GM10248 (cell line): ENCODE measurements at places on chromosomes 12 and 14.

DNA sequence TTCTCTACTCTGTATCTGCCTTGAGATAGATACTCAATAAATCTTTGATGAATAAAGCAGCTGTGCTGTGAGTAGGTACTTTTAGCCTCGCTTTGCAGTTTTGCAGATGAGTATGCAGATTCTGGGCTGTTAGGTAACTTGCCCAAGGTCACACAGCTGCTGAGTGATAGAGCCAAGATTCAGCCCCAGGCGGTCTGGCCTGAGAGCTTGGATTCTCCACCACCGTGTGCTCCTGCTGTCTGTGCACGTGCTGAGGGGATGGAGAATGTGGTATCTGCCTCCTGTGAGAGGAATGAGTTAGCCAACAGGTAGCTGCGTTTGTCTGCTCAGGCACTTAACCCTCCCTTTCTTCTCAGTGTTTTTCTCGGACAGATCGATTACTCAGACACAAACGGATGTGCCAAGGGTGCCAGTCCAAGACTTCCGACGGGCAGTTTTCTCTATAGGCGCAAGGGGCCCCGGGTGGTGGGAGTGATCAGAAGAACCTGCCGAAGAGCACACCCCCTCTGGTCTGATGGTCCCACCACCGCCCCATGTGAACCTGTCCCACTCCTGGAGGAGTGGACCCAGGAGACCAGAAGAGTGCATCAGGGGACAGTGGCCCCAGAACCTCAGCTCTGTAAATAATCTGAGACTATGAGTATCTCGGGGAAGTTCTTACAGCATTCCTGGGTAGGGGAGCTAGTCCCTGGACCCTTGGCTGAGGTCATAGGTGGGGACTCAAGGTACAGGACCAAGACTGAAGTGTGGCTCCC, 6.6 kb upstream of the CSAD start:
- DNase-seq = no peak

DNA sequence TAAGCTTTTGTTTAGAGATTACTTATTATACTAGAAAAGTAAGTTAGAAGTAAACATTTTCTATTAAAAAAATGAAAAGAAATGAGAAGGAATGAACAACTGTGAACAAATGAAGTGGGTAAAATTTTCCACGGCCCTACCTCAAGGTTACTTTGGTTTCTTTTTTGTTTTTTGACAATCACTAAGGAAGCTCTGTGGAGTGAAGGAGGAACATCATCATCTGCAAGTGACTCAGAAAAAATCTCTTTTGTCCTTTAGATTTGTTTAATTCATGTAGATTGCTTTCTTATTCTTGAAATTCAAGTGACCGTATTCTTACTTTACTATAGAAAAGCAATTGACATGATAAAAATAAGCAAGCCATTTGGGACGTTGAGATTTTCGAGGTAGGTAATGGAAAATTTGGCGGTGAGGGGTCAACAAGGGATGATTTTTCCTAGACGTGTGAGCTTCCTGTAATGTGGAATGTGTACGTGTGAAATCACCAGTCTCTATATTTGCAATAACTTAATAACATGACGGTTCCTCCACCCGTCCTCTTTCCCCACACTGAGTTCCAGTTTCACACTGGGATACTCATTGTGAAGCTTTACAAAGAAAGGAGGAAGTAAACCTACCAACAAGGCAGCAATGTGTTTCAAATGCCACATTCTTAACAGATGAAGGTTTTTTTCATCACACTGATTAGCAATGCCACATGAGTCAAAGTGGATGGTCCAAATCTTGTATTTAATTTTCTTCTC, 62.3 kb upstream of the EGLN3 start:
- peak; percentile 64 for DNase-seq

GRCh38 chr14:33414041-33414440, 475.4 kb downstream of the NPAS3 start:
- DNase-seq = peak; percentile 3

DNA sequence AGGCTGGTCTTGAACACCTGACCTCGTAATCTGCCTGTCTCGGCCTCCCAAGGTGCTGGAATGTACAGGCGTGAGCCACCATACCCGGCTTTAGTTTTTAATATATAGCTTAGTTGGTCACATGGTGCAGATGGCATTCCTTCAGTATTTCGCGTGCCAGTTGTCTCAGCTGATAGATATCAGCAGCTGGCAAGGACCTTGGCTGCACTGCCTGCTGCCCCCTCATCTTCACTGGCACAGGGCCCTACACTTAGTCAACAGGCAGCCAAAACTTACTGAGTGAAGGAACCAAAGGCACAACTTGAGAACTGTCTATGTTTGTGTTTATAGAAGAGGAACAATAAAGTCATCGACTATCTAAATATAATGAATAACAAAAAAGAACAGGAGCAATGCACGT, 31.0 kb downstream of the EID3 start:
- DNase-seq = no peak

- peak; percentile 37 for DNase-seq
Measured at GRCh38 chr12:108712165-108712924, 19.0 kb downstream of the CORO1C start.

DNA sequence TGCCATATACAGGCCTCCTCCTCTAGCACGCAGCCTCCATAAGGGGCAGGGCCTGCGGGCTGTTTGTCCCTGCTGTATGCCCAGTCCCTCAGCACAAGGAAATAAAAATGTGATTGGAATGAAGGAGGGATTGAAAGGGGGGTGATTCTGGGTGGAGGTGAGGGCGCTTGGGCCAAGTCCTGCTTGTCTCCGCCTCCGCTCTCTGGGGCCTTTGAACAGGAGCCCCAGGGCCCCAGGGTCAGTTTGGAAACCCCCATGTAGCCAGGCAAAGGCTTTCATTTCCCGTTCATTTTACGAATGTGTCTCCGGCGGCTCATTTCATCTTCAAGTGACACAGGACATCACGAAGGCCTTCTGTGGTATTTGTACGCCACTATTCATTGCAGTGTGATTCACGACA, 4.5 kb upstream of the CACNA2D4 start:
- no peak for DNase-seq

- no peak for DNase-seq
Measured at GRCh38 chr12:82818271-82819035, 131.7 kb downstream of the TMTC2 start.

DNA sequence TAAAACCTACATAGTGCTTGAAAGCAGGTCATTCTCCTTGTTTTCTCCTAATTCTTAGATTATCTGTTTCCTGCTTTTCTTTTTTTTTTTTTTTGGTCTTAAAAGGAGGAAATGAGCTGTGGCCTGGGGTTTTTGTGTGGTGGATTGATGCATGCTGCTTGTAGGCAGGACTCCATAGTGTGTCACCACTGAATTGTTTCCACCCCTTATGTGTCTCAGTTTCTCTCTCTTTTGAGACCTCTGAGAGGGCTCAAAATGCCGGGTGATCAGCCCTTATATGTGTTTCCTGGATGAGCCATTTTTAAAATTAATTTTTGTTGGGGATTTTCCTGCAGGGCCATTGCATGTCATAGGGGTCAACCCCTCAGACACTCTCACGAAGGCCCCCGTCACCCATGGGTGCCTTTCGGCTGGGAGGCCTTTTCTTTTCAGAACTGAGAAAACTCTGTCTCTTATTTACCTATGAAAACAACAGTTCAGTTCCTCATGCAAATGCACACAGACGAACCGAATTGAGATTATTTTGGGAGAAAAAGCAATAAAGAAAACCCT, 32.0 kb upstream of the LRRK2 start:
- peak; percentile 59 for DNase-seq

- DNase-seq = no peak
Measured at GRCh38 chr12:54479421-54479820, 6.0 kb upstream of the GTSF1 start.

DNA sequence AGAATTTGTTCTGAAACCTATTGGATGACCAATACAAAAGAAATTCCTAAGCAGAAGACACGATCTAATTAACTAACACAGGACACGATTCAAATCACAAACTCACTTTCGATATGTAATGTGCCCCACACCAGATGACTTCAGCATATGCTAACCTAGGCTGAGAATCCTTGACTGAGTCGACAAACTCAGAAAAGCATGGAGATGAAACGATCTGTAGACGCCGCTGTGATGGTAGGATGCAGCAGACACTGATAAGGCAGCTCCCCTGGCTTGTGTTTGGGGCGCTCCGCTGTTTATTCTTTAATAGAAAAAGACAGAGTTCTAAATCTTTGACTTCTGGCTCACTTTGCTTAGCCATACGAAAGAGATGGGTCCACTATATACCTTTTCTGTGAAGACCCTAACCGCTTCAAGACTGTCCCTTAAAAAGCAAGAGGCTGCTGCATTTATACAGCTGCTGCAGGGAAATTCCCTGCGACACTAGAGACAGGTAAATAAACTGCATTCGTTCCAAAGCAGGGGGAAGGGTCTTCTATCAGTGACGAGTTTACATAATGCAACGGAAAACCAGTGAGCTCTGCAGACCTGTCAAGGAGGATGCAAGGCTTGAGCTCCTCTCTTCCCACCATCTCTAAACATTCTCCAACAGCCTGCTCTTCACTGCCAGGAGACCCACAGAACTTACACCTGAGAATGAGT, 929 bp downstream of the CHD8 start:
- no peak for DNase-seq

DNA sequence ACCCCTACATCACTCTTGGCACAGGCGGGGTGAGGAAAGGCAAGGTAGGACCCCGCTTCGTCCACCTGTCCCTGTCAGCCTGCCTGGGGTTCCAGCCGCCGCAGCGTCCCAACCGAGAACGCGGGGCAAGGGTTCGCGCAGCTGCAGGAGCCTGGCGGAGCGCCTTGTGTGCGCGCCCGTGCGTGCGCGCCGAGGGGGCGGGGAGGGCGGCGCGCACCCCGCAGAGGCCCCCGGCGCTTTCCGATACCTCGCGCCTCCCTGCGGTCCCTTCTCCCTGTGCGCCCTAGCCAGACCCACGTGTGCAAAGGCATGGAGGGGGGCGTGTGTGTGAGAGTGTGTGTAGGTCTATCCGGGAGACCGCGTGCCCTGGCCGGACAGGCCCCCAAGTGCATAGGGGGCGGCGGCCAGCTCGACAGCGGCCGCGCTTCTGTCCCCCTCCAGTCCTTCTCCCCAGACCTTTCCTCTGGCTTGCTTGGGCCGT, 122.4 kb downstream of the TSPAN9 start:
- no peak for DNase-seq

DNA sequence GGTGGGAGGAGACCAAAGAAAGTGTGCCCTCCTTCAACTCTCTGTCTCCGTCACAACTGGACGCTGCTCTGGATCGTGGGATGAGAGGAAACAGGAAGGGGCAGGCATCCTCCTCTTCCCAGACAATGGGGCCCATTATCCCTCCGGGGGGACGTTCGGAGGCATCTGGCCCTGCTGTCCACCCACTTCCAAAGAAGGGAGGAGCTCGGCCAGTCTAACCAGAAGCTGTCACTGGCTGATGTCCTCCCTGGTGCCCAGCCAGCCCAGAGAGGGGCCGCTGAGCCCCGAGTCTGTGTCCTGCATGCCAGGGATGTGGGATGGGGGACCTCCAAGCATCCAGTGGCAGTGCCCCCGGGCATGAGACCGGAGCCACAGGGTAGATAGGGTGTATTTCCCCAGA, 39.8 kb upstream of the MEG3 start:
- DNase-seq = no peak

- DNase-seq = no peak
Measured at GRCh38 chr12:25552681-25553080, 402 bp downstream of the LMNTD1 start.

GRCh38 chr14:101116065-101116464, 212.5 kb upstream of the RTL1 start:
- DNase-seq = no peak

DNA sequence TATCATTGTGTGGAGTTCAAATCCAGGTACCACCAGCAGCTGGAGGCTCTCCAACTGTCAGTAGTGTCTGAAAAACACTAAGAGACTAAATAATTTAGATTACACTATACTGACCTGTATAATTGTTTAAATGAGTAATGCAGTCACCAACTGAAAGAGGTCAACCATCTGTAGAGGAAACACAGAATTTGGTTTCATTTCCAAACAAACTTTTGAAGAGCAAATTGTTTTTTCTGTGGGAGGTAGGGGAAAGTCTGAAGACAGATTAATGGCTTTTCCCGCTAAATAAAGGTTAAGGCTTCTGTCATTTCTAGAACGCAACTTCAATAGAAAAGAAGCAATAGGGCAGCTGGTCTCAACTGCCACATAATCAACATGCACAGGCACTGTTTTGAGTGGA, 462.6 kb downstream of the PRKD1 start:
- no peak for DNase-seq

- no peak for DNase-seq
Measured at GRCh38 chr12:100858656-100859055, 64.1 kb downstream of the ANO4 start.

DNA sequence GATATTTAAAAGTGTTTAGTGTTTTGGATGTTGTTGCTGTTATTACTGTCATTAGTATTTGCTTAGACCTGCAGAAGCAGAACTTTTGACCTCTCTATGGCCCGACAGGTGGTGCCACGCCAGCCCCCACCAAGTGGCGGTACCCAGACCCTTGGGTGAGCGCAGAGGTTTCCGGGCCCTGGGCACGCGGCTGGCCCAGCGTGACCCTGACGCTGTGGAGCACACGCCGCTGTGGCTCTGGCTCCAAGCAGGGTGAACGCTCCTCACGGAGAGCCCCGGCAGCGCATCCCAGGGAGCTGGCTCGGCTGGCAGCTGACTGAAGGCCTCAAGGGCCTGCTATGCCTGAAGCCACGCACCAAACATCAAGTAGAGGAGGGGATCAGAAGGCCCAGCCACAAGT, 22.6 kb downstream of the SLC25A47 start:
- DNase-seq = no peak

DNA sequence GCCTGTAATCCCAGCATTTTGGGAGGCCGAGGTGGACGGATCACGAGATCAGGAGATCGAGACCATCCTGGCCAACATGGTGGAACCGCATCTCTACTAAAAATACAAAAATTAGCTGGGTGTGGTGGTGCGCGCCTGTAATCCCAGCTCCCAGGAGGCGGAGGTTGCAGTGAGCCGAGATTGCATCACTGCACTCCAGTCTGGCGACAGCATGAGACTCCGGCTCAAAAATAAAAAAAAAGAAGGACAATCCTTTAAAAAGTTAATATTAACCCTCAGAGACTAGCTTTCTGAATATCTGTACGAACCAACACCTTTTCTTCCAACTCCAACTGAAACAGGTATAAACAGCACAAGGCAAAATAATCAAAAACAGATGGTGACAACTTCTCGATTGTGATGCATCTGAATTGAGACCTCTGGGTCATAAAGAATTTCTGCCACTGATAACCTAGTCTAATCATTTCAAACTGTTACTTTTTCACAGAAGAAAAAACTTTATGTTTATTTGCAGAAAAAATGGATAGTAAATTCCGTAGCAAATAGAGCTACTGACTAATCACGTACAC, 27.8 kb downstream of the CLIP1 start:
- no peak for DNase-seq
